ENCODE measurements at places on chromosomes 12 and 14. TPM values are rescaled to one million over a fixed set of nuclear protein-coding genes. Genes with fewer than 3 reads are reported as not detected.

GRCh38 chr12:104533134-104533533 lies 76.4 kb downstream of the CHST11 start:
- no peak for DNase-seq

The KERA gene
- not detected for total RNA-seq

GRCh38 chr12:132275110-132275531 lies 54.3 kb downstream of the GALNT9 start:
- DNase-seq = peak; percentile 46

- no peak for DNase-seq
Observed at GRCh38 chr12:54197431-54197909, 8.7 kb upstream of the SMUG1 start.

DNA sequence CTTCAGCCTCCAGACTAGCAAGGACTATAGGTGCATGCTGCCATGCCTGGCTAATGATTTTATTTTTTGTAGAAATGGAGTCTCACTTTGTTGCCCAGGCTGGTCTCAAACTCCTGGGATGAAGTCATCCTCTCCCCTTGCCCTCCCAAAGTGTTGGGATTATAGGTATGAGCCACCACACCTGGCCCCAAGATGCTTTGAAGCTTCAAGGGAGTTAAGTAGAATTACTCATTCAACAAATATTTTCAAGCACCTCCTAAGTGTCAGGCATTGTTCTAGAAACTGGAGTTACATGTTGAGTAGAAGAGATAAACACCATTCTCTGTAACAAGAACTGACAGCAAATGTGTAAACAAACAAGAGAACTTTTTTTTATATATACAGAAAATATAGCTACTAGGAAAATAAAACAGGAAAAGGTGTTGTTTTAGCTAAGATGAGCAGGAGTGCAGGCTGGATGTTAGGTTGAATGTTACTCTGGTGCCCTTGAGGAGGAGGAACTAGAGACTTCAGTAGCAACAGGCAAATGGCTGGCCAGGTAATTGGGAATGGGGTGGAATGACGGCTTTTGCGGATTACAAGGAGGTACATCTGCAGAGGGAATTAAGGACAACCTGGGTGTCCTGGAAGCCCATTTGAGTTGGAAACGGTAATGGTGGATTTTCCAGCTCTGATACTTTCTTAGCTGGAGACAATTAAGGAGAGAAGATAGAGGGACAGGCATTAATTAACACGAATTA lies 32.0 kb upstream of the CFAP54 start:
- no peak for DNase-seq

DNA sequence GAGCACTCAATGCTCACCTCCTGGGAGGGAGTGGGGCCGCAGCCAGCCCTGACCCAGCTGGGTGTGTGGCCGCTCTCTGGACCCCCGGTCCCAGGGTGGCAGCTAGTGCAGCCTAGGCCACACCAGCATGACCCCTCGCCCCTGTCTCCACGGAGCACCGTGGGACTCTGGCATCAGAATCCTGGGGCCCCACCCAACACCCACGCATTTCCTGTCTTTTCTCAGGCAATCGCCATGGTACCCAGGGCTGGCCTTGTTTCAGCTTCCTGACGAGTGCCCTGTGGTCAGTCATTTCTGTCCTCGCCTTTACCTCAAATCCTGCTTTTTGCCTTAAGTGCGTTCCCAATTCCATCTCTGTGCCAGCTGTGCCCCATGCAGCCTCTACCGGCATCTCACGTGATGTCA lies 15.9 kb downstream of the PACS2 start:
- peak; percentile 79 for DNase-seq

DNA sequence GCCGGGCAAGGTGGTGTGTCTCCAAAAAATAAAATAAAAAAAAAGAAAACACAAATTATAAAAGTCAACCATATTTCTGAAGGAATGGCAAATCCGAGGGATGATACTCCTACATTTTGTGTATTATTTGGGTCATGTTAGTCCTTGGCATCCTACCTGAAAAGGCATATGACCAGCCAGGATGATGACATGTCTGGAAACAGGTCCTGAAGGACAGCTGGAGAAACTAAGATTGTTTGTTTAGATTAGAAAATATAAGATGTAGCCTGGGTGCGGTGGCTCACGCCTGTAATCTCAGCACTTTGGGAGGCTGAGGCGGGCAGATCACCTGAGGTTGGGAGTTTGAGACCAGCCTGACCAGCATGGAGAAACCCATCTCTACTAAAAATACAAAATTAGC lies 47.6 kb upstream of the FOXJ2 start:
- DNase-seq = no peak

GRCh38 chr12:84604551-84604950 lies 308.0 kb downstream of the SLC6A15 start:
- DNase-seq = no peak

- no peak for DNase-seq
Observed at GRCh38 chr12:68970951-68971350, 38.0 kb upstream of the CPM start.

- DNase-seq = no peak
Observed at GRCh38 chr14:53411125-53411524, 258.0 kb upstream of the DDHD1 start.

The PTPRR gene
- total RNA-seq = 0.76 TPM

- DNase-seq = peak; percentile 58
Observed at GRCh38 chr14:102504328-102504999, 5.1 kb downstream of the ANKRD9 start.

The KLRC1 gene
- not detected for total RNA-seq

DNA sequence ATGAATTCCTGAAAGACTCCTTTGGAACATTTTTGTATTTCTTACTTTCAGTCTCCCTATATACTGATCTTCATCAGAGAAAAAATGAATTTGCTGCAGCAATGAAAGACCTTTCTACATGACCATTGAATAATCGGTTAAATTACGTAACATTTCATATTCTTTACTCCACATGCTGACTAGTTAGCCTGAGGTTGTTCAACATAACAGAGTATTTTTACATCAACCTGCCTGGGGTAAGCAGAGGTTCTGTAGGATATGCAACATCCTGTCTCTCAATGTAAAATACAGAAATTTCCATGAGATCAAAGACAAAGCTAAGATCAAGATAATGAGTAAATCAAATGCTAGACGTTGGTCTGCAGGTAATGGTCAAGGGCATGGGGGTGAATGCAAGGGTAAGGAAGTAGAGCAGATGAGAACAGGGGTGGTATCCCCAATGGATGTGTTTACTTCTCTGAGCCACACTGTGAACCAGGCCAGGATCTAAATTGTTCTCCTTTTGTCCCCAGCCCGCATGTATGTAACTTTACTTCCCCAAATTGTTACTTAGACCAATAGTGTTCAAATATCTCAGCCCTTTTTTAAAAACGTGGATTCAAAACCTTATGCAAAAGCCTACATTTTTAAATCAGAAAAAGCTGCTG lies 45.4 kb downstream of the DUSP6 start:
- DNase-seq = no peak

DNA sequence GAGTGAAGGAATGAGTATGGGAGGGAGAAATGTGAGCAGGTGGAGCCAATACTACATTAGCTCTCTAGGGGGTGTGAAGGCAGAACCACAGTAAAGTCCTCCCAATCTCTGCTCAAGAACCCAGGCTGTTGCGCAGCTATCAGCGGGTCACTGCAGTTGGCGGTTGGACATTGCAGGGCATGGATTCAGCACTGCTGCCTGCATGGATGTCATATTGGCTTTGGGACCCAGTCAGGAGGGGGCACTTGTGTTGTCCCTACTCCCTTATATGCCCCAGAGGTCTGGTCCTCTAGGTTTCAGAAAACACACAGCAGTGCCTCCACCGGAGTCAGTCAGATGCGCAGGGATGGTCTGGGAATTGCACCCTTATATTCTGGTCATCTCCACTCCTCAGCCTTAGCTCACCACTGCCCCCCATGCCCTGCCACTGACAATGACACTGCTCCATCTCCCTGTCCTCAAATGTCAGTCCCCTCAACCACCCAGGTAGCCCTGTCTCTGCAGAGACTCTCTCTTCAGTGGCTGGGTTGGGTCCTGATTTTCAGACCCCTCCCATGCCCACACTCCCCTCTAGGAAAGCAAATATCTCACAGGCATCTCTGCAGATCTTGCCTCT lies 9.6 kb downstream of the ZDHHC22 start:
- no peak for DNase-seq

DNA sequence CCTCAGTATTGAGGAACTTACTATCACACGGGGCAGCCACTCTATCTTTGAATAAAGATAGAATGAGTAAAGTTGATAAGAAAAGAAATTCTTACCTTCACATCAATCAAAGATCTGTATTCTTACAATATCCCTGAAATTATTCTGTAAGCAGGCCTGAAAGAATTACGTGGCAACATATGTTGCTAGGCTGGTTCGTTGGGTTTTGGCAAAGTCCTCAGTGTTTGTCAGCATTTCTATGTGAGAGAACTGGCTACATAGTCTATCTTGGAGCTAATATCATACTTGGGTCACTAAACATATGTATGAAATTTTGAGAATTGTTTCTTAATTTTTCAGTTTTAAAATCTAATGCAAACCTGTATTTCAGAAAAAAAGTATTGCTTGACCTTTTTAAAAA lies 412.2 kb upstream of the GARIN6 start:
- DNase-seq = no peak

- DNase-seq = no peak
Observed at GRCh38 chr12:99029511-99030271, 384.6 kb downstream of the APAF1 start.

DNA sequence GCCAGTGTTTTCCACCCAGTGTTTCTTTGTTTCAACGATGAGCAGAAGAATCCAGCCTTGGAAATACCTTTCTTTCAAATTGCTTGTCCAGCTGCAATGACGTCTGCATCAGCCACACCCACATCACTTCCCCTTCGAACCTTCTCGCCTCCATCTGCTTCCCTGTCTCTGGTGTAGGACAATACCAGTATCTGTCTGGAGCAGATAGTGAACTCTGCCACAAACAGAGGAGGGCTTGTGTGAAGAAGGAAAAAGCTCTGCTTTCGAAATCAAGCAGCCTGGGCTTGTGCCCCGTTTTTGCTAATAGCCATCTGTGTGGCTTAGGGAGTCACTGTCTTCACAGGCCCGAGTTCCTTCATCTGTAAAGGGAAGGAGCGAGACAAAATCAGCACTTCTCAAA lies 415.4 kb downstream of the ZFP36L1 start:
- DNase-seq = peak; percentile 75

- no peak for DNase-seq
Observed at GRCh38 chr12:76562130-76562529, 2.6 kb upstream of the OSBPL8 start.

- DNase-seq = no peak
Observed at GRCh38 chr12:18549598-18549997, 188.2 kb downstream of the PLCZ1 start.

DNA sequence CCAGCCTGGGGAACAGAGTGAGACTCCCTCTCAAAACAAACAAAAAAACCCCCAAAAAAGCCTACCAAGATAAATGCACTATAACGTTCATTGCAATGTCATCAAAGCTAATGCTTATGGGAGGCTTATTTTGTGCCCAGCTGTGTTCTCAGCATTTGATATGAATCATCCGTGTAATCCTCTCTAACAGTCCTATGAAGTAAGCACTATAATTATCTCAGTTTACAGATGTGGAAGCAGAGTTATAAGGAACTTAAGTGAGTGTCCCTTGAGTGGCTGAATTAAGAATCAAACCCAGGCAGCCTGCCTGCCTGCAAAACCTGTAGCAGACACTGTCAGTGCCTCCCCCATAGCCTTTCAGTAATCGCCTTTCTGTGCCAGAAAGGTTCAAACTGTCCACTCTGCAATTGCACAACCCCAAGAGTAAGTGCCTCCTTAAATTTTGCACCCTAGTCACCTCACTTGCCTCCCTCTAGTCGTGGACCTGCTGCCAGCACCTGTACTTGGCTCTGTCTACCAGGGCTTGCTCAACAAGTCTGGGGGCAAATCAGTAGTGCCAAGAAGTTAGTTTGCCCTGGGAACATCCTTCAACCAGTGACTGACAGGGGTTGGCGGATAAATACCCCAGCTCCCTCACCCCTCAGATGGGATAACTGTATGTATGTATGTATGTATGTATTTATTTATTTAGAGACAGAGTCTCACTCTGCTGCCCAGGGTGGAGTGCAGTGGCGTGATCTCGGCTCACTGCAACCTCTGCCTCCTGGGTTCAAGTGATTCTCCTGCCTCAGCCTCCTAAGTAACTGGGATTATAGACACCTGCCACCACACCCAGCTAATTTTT lies 23.8 kb upstream of the PPP1CC start:
- DNase-seq = no peak

The TSPAN19 gene
- not detected for total RNA-seq

- DNase-seq = no peak
Observed at GRCh38 chr12:118999107-118999506, 17.8 kb downstream of the SRRM4 start.

DNA sequence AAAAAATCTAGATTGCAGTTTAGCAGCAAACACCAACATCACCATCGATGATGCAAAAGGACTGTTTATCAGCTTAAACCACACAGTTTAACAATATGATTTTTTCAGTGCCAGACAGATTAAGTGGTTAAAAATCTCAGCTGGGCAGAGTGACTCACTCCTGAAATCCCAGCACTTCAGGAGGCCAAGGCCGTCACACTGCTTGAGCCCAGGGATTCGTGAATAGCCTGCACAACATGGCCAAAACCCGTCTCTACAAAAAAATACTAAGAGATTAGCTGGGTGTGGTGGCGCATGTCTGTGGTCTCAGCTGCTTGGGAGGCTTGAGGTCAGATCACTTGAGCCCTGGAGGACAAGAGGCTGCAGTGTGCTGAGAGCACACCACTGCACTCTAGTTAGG lies 8.9 kb downstream of the RSRC2 start:
- no peak for DNase-seq

DNA sequence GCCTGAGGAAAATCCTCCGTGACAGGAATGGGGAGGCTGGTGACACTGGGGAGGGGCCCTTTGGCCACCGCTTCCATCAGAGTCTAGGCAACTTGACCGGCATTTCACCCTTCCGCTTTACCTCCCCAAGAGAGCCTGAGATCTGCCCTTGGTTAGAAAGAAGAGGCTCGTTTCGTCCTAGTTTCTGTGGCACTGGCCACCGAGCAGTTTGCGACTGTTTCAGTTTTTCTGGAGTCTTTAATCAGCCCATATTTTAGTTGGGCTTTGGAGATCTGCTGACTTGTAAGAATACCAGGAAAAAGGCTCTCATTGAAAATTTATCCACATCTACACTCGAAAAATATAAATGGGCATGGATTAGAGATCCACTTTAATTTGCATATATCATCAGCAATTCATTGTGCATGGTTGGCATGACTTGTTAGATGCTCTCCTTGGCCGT lies 414 bp upstream of the ANKS1B start:
- no peak for DNase-seq

DNA sequence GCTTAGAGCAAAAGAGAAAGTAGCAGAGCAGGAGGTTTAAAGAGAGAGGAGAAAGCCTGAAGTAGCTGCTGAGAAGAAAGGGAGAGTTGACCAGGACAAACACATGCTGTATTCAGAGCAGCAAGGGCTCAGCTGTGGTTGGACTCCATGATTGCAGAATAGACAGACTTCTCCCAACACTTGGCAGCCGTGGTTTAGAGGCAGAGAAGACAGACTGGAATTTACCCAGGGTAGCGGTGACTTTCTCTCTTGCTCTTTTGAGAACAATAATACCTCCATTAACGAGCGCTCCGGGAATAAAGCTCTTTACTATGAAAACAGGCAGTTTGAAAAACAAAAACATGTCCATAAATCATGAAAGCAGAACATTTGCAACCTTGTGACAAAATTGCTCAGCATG lies 21.4 kb upstream of the IGF1 start:
- no peak for DNase-seq

The KRT3 gene
- total RNA-seq = not detected

Data from right cardiac atrium (tissue), 5 donors.